ENCODE measurements at places on chromosomes 6 and 20.

DNA sequence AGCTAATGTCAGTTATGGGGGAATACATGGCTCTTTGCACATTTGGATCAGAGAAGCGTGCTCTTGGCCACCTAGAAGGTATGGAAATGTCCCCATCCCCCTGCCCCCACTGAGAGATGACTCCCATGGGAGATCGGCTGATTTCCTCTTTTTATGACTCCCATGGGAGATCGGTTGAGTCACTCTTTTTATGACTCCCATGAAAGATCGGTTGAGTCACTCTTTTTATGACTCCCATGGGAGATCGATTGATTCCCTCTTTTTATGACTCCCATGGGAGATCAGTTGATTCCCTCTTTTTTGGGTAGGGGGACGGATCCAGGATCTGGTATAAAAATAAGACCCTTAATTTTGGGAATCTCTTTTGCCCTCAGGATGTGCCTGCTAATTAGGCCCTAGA lies 10.3 kb upstream of the TAAR9 start:
- no peak for DNase-seq

- DNase-seq, result no peak
Measured at GRCh38 chr6:18118330-18118729, 4.1 kb downstream of the NHLRC1 start.

DNA sequence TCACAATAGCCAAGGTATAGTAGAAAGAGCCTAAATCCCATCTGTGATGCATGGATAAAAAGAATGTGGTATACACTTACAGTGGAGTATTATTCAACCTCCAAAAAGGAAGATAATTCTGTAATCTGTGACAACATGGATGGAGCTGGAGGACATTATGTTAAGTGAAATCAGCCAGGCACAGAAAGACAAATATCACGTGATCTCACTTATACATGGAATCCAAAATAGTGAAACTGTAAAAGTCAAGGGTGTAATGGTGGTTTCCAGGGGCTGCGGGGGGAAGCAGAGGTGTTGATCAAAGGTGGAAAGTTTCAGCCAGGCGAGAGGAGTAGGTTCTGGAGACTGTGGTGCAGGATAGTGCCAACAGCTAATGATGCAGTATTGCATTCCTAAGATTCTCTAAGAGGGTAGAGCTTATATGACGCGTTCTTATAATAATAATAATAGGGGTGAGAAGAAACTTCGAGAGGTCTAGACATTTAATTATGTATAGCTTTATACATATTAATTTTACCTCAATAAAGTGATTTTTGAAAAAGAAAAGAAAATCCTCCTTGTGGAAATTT lies 246.1 kb downstream of the FOXA2 start:
- no peak for DNase-seq

DNA sequence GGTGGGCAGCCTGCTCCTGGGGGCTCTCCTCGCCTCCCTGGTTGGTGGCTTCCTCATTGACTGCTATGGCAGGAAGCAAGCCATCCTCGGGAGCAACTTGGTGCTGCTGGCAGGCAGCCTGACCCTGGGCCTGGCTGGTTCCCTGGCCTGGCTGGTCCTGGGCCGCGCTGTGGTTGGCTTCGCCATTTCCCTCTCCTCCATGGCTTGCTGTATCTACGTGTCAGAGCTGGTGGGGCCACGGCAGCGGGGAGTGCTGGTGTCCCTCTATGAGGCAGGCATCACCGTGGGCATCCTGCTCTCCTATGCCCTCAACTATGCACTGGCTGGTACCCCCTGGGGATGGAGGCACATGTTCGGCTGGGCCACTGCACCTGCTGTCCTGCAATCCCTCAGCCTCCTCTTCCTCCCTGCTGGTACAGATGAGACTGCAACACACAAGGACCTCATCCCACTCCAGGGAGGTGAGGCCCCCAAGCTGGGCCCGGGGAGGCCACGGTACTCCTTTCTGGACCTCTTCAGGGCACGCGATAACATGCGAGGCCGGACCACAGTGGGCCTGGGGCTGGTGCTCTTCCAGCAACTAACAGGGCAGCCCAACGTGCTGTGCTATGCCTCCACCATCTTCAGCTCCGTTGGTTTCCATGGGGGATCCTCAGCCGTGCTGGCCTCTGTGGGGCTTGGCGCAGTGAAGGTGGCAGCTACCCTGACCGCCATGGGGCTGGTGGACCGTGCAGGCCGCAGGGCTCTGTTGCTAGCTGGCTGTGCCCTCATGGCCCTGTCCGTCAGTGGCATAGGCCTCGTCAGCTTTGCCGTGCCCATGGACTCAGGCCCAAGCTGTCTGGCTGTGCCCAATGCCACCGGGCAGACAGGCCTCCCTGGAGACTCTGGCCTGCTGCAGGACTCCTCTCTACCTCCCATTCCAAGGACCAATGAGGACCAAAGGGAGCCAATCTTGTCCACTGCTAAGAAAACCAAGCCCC lies 16.0 kb downstream of the SLC2A10 start:
- no peak for DNase-seq

DNA sequence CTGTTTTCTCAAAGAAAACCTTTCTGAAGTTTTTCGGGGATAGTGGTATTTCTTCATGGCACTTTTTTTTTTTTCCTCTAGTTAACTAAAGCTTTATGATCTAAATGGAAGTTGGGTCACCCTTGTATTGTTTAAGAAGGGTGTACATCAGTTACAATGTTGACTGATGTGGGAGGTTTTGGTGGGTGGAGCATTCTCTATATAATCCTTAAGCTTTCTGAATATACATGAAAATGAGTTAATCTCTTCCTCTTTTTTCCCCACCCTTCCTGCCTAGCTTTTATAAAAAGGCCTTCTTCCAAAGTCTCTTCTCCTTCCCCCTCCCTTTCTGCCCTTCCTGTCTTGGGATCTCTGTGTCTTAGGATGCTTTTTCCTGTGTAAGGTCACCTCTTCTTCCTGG lies 47.2 kb downstream of the DHX35 start:
- DNase-seq, result no peak

DNA sequence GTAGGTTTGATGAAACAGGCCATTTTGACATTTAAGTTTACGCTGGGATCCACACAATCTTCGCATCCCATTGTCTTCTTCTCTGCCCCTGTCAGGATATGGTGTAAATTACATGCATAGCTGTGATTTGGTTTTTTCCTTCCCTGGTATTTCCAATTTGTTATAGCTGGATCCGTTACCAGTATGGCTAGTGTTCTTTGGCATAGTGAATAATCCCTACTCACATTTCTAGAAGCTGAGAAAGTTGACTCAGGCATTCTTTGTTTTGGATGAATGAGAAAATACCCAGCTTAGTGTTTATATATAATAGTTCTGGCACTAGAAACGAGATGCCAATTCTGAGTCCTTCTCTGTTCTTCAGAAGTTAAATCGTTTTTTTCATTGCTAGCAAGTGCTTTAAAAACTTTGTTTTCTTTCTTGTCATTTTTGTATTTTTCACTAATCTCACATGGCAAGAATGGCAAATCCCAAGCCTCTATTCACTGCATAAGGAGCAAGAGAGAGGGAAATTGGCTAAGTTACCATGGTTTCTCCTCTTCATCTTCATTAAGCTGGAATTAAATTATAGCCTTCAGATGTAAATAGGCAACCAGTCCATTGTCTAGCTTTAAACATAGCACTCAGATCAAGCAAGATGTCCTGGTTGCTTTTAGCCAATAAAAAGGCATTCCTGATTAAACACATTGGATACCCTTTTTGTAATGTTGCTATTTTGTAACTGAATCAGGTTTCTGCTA lies 91.9 kb upstream of the LAMP5 start:
- no peak for DNase-seq

- no peak for DNase-seq
Measured at GRCh38 chr20:44959082-44959637, 1.0 kb downstream of the TOMM34 start.

- no peak for DNase-seq
Measured at GRCh38 chr20:7981374-7981773, 38.2 kb downstream of the TMX4 start.

DNA sequence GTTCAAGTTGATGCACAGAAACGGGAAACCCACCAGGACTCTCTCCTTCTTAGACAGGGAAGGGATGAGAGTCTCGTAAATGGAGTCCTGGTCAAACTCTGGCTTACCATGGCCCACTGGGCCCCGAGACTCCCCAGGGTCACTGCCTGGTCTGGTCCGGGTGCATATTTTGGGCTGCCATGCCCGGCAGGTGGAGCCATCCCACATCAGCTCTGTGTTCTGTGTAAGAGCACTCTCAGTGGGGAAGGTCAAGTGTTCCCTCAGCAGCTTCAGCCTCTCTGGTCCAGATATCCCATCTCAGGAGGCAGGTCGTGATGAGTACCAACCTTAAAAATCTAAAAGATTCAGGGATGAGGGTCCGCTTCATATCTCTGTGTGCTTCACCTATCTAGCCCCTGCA lies 138.8 kb downstream of the EDN3 start:
- DNase-seq, result no peak

DNA sequence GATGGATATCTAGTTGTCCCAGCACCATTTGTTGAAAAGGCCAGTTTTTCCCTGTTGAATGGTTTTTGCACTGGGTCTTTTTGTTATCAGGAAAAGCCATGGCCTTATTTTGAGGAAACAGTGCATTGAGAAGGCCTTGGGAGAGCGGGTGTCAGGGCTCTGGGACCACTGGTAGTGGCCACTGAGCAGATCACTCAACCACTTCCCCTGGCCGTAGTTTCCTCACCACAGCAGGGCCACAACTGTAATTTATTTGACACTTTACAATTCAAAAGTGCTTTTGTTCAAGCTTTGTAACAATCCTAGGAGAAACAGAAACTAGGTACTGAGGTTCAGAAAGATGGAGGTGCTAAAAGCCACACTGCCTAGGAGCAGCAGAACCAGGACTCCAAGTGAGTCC lies 281.8 kb downstream of the GMDS start:
- no peak for DNase-seq

- peak; percentile 26 for DNase-seq
Measured at GRCh38 chr6:30883685-30884520, at the start of gene DDR1. TSS of gene DDR1 (plus strand) at chr6:30884519. CDS start at chr6:30888730, 4,211 bp downstream.

DNA sequence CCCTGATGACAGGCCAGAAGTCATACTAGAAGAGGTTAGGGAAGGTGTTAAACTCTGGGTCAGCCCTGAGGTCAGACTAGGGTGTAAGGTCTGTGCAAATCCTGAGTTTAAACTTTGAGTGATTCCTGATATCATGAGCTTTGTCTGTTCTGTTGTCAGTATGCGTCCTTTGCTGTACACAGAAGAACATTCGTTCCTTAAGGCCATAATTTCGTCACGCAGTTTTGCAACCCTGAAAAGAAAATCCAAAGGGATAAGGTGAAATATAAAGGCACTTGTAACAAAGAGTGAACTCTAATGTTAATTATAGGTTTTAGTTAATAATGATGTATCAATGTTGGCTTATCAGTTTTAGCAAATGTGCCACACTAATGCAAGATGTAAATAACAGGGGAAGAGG lies 2.3 kb downstream of the DST start:
- no peak for DNase-seq

DNA sequence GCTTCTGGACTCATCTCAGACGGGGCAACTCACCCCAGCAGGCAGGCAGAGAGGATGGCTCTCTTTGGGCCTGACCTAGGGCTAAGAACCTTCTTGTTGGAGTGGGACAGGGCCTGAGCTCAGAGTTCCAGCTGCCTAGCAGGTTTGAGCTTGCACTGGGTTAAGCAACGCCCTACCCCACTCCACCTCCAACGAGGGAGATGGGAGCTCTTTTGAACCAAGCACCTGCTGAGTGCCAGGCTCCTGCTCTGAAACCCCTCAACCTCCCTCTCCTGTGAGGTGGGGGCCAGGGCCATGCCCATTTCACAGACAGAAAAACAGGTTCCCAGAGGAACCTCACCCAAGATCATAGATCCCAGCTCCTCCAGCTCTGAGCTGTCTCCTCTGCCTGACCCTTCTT lies 54.3 kb downstream of the SNAI1 start:
- no peak for DNase-seq

DNA sequence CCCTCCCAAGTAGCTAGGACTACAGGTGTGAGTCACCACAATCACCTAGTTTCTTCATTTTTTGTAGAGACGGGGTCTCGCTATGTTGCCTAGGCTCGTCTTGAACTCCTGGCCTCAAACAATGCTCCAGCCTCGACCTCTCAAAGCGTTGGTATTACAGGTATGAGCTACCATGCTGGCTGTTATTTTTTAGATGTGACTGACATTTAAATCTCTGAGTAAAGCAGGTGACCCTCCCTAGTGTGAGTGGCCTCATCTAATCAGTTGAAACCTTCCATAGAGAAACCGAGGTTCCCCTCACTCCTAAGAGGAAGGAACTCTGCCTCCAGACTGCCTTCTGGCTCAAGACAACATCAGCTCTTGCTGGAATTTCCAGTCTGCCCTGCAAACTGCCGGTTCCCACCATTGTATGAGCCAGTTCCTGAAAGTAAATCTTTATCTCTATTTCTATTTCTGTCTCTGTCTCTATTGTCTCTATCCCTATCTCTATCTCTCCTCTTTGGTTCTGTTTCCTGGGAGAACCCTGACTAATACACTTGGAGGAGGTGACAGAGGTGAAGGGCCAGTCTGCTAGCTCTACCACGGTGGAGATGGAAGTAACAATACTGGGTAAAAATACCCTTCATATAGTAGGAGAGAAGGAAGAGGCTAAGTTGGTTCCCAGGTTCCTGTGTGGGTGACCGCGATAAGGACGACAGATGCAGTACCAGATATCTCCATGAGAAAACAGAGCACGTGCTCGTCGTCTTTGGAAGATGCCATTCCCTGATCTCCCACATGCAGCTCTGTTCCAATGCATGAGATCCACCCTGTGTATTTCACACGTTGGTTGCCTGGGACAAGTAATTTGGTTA lies 81.0 kb downstream of the MYB start:
- no peak for DNase-seq

DNA sequence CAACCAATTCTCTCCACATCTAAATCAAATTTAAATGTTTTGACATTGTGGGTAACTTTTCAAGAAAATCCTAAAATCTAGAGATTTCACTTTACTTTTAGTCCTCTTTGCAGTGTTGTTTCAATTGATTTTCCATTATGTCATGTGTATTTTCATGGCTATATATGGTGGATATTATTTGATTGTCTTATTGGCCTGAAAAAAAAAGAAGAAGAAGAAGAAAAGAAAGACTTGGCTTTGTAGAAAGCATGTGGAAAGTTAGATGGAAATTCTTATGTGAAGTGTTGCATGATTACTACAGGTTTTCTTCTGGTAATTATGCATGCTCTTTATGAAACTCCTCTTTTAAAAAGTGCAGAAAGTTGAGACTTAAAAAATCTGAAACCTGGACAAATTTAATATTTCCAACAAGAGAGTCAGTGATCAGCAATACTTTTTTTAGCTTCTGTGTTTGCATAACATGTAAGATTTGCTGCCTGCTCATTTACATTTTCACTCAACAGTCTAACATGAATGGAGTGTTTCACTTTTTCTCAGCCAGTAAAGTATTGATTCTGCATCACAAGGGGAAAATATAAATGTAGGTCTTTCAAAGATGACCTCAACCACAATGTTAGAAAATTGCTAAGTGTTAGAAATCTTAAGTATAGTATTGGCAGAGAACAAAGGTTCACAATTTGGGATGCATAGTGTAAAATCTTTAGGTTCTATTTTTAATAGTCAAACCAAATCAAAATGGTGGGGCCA lies 438.7 kb downstream of the BCKDHB start:
- no peak for DNase-seq

DNA sequence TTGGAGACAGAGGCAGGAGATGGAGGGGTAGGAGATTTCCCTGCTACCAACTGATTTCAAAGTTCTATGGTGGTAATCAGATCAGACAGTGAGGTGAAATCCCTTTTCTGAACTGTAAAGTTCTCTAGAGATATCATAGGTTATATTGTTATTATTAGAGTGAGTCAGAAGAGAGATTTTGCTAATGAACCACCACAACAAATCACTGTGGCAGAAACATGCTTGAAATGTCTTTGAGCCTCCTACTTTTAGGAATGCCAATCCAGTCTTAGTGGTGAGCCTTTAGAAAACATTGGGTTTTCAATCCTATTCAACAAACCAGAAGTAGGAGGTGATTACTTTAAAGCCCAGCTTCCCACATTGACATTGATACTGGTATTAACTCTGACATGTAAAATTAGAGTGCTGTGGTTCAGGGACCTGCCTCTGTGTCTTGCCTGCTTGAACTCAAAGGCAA lies 136.7 kb upstream of the CNR1 start:
- DNase-seq, result no peak
